Right lobe of liver (tissue), 6 donors: ENCODE measurements at places on chromosomes 12 and 14. TPM values are rescaled to one million over a fixed set of nuclear protein-coding genes. Genes with fewer than 3 reads are reported as not detected.

- DNase-seq: no peak
These were observed 97.8 kb downstream of the ETNK1 start for GRCh38 chr12:22722779-22723178.

DNA sequence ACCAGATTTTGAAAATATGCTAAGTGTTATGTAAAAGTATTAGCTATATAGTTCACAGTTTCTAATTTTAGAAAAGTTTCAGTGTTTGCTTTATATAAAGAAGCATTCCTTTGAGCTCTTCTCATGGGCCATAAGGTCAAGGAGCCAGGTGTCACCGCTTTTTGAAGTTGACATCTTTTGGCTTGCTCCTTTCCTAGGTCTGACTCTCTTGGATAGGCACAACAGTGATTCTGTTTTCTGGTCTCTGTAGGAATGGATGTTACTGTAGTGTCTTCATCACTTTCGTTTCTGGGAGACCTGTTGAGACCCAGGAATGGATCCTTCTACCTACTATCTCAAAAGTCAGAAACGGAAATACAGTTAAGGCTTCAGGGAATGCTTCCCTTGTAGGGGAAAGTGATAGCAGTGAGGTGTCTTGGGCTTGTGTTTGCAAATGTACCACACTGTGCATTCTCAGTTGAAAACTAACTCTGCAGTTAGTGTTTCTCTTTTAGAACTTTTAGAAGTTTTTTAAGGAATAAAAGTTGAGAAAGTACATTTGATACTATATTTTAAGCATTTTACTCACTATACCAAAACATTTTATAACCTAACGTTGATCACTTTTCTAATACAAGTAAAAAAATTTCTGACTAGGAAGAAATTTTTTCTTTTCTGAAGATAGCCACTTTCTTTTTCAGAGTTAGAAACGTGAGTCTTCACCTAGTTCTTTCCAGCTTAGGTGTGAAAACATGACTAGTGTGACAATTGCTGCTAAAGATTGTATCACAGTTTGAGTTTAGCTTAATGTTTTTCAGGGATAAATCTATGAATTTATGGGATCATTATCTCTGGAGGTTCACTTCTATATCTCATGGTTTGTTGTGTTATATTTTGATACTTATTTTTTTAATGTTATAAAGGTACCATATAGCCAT, 20.8 kb downstream of the VRK1 start:
- DNase-seq: no peak

The UNG gene
- 16.3 TPM for total RNA-seq

The PRH1 gene
- 20.3 TPM for total RNA-seq

DNA sequence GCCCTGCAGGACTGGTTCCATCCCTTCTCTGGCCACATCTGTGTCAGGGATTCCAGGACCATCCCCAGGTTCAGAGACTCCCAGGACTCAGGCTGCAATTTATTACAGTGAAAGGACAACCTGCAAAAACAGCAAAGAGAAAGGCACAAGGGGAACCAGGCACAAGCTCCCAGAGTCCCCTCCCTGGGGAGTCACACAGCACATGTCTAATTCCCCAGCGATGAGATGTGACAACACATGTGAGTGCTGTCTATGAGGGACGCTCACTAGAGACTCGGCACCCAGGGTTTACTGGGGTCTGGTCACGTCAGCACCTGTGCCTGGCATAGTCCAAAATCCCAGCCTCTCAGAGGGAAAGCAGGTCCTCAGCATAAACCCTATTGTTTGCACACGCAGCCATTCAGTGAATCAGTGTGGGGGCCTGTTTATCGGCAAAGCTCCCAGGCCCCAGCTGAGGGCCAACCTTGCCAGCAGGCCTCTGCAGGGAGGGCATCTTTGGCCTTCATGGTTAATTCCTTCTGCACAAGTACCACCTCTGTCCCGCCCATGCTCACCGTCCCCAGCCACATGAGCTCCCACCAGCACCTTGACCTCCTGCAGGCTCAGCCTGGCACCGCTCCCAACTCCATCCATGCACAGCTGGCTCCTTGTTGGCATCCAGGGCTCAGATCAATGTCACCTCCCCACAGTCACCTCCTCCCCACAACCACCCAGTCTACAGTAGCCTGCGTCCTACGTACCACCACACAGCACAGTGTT, 198.9 kb upstream of the SFSWAP start:
- DNase-seq: no peak

DNA sequence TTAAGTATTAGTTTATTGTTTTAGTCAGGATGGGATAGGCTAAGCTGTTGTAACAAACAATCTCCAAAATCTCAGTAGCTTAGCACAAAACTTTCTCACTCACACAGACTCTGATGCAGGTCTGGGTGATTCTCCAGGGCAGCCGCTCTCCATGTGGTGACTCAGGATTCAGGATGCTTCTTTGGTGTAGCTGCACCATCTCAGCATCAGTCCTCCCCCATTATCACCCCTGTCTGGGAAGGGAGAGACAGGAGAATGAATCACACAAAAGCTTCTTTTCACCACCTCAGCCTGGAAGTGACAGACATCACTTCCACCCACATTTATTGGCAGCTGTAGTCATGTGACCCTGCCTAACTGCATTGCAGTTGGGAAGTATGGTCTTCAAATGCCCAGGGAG, 142.3 kb downstream of the DICER1 start:
- no peak for DNase-seq

GRCh38 chr12:4700621-4701026, 19.6 kb upstream of the GALNT8 start:
- no peak for DNase-seq

- DNase-seq: no peak
These were observed 5.1 kb downstream of the ANKRD9 start for GRCh38 chr14:102504328-102504999.

DNA sequence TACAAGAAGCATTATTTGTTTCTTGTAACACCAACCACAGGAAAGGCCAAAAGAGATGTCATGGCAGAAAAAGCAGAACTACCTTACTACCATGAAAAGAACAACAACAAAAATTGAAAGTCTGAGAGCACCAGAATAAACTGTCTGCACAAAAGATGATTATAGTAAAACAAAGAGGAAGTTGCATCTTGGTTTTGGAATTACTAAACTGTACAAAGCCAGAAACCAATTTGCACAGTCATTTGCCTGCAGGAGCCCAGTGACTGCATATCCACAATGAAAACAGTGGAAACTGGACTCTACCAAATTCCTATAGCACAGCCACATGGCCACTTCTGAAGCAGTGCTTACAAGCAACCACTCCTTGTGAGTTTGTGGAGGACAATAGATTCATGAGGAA, 276.2 kb downstream of the SSPN start:
- DNase-seq: no peak

The DRAM1 gene
- total RNA-seq: 4.3 TPM

GRCh38 chr14:32491416-32492016, 162.4 kb downstream of the AKAP6 start:
- DNase-seq: no peak

DNA sequence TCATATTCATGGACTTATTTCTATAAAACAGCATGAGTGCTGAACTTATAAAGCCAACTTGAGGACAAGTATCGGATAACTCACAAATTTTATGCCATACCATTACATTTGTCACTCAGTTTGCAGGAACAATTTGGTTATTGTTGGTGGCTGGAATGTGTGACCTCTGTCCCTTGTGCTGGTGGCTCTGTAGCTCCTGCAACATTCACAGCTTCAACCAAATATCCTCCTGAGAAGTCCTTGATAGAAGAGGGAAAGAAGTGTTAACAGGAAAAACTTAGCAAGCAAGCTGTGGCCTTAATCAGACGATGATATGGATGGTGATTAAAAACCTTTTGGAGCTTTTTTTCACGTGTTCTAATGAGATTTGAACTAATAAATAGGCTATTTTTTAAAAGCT, 61.0 kb upstream of the DNM1L start:
- no peak for DNase-seq

- DNase-seq: no peak
These were observed 163.9 kb upstream of the TMTC2 start for GRCh38 chr12:82522762-82523161.

- no peak for DNase-seq
These were observed 33.4 kb upstream of the SYNDIG1L start for GRCh38 chr14:74459289-74459946.

GRCh38 chr12:28683366-28683765, 465.7 kb upstream of the FAR2 start:
- no peak for DNase-seq

DNA sequence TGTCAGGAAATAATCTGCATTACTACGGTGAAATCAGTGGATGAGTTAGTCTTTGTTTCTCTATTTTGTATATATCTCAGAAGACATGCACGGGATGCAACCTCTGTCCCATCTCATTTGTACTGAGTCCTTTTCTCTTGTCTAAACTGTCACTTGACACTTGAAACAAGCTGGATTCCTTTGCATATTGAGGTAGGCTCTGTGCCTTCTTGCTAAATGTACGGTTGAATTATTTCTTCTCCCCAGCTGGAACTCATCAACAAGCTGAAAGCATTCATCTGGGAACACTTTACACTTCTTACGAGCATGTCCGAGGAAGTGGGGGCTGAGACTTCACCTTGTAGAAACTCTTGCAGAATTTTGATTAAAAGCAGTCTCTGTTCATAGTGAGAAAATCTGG, 119.5 kb downstream of the VEZT start:
- no peak for DNase-seq

- DNase-seq: no peak
These were observed 7.0 kb downstream of the SYT1 start for GRCh38 chr12:78871566-78871965.

DNA sequence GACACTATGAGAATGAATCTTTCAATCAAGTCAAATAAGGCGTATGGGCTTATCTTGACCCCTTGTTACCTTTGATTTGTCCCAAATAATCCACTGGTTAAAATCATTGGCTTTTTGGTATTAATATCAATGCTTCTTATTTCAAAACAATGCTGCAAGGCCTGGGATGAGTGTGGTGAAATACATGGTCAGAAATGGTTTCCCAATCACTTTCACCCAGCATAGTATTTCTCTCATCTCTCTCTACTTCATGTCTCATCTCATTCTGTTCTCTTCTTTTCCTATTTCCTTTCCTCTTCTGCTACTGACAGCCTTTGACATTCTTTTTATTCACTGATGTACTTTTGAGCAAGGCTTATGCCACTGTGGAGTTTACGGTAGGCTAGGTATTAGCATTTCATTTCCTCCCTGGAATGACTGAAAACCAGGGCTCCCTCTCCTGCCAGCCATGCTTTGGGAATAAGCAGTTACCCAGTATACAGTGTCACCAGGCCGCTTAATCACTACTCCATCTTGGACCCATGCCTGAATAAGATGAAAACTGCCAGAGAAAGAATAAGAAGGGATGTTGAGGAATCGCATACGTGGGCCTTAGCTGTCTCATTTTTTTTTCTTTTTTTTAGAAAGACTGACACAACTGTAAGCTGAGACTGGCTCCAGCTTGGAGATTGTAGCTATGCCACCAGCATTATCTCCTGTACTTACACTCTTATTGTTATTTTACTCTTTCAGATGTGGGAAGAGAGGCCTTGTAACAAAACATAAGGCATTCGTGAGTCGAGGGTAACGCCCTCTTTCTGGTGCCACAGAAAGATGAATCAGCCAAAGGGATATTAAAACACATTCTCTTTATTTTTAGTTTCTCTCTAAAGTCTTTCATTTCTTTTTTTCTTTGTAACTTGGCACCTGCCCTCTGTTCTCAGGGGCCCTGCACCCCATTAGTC, 53.5 kb downstream of the IGF1 start:
- DNase-seq: no peak

The NUMB gene
- total RNA-seq: 46.5 TPM

GRCh38 chr14:54127526-54127925, 170.9 kb upstream of the BMP4 start:
- no peak for DNase-seq

DNA sequence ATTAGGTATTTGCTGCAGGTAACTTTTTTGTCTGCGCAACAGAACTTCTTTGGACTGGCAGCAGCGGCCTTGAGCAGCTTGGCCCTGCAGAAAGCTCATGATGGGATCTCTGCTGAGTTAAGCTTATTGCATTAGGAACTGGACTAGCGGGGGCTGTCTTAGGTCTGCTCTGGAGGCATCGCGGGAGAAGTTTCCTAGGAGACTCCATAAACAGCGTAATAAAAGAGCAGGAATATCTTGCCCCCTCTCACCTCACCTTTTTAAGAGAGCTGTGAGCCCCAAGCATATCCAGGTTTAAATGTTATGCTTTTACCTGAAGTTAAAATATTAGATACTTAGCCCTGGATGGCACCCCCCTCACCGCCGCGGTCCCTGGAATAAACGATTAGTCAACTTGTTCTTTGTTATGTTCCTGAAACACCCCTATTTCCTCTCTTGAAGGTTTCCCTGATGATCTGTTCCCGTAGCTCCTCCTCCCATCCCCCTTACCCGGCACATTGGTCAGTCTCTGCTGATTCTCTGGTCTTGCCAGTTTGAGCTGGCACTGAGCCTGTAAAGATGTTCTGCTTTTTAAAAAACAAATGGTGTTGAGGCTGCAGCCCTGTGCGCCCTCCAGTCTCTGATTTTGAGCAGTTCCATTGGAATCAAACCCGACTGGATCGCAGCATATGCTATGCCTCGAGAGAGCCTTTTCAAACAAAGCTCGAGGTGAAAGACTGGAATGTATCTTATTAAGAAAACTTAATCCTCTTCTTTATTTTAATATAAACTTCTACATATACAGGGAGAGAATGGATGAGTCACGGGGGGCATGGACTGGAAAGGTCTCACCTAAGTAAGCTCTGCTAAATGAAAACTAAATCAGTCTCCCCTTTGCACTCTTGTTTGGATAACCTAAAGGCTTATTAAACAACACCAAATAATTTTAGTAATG, 1.9 kb downstream of the MLXIP start:
- peak; percentile 66 for DNase-seq

DNA sequence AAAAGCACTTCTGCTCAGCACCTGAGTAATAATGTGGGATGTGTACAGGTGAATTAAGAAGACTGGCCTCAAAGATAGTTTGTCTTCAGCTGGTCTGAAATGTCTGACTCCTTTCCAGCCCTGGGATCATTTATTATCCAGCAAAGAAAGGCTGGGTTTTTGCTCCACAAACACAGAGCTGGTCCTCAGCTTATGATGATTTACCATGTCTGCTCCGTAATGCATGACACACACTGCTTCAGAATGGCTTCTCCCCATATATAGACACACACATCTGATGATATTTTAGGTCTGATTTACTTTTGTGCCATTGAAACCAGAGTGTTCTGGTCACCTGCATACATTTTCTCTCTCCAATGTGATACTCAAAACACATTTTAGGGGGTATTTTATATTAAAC, 225.0 kb downstream of the SLC25A21 start:
- DNase-seq: no peak

The SAMD4A gene
- total RNA-seq: 28.7 TPM

DNA sequence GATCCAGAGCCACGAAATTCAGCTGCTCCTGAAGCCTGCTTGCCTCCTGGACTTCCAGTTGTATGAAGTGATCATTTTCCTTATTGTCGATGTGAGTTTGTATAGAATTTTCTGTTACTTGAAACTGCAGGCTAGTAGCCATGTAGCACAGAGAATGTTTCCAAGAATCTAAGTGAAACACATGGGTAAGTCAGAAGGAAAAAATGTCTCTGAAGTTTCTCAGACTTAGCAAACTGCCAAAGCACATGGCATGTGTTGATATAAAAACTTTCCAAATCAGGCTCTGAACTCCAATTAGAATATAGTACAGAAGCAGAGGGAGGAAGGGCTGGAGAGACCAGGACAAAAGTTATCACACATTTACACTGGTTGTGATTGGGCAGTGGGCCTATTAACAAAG, 9.8 kb upstream of the PCNX1 start:
- no peak for DNase-seq
